ENCODE measurements at places on chromosomes 4 and X.

- DNase-seq: no peak
- no peaks in the 10 kb centered on the region for H3K27me3 ChIP-seq
- no peaks in the 10 kb centered on the region for H3K4me1 ChIP-seq
- no peaks in the 10 kb centered on the region for H3K36me3 ChIP-seq
- no peak overlapping the region for H3K4me3 ChIP-seq
Measured at GRCh38 chr4:18734405-18734804, 712.9 kb upstream of the LCORL start.

GRCh38 chr4:123835831-123836590 lies 439.4 kb downstream of the SPRY1 start:
- no peak for DNase-seq
- no peaks in the 10 kb centered on the region for H3K27me3 ChIP-seq
- H3K4me3 ChIP-seq: no peak overlapping the region
- H3K4me1 ChIP-seq: no peaks in the 10 kb centered on the region
- no peak overlapping the region for H3K27ac ChIP-seq

- no peak overlapping the region for H3K27ac ChIP-seq
- H3K27me3 ChIP-seq: no peaks in the 10 kb centered on the region
- no peaks in the 10 kb centered on the region for H3K36me3 ChIP-seq
- no peak overlapping the region for H3K4me3 ChIP-seq
- no peaks in the 10 kb centered on the region for H3K4me1 ChIP-seq
Measured at GRCh38 chr4:111718763-111719559, 426.3 kb upstream of the FAM241A start.

- peaks cover 36% of the 10 kb centered on the region for H3K36me3 ChIP-seq
- peak within 1 kb of the TSS; percentile 61 for H3K4me3 ChIP-seq
- DNase-seq: no peak
- no peaks in the 10 kb centered on the region for H3K27me3 ChIP-seq
- peak within 1 kb of the TSS; percentile 91 for H3K27ac ChIP-seq
Measured at GRCh38 chr4:2261853-2262144, at the start of gene MXD4. TSS of gene MXD4 (minus strand) at chr4:2262109. CDS start at chr4:2261980, 129 bp downstream.

GRCh38 chr4:102878901-102879300 lies 10.1 kb downstream of the CISD2 start:
- H3K27ac ChIP-seq: no peak overlapping the region
- peaks cover 15% of the 10 kb centered on the region for H3K36me3 ChIP-seq
- H3K4me1 ChIP-seq: no peaks in the 10 kb centered on the region
- no peak for DNase-seq
- H3K27me3 ChIP-seq: no peaks in the 10 kb centered on the region

DNA sequence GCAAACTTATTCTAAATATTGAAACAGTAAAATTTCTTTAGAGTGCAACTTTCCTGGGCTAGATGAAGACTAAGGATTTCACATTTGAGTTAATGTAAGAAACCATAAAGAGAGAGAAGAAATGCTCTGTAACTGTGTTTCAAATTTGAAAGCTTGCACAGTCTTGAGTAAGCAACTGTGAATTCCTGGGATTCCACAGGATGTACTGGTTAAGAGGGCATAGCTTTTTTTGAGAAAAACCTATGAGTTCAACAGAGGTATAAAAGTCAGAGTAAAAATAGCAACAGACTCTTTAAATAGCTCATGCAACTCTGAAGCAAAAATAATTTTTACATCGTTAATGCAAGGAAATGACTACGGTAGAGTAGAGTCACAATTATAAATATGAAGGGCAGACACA lies 25.5 kb downstream of the ZNF330 start:
- DNase-seq: no peak
- H3K4me1 ChIP-seq: no peaks in the 10 kb centered on the region
- H3K27me3 ChIP-seq: no peaks in the 10 kb centered on the region
- H3K36me3 ChIP-seq: no peaks in the 10 kb centered on the region
- no peak overlapping the region for H3K27ac ChIP-seq
